ENCODE measurements at places on chromosomes 11 and 22.
A peak's percentile ranks its signal among the peaks of the same experiment; 100 is the strongest.

DNA sequence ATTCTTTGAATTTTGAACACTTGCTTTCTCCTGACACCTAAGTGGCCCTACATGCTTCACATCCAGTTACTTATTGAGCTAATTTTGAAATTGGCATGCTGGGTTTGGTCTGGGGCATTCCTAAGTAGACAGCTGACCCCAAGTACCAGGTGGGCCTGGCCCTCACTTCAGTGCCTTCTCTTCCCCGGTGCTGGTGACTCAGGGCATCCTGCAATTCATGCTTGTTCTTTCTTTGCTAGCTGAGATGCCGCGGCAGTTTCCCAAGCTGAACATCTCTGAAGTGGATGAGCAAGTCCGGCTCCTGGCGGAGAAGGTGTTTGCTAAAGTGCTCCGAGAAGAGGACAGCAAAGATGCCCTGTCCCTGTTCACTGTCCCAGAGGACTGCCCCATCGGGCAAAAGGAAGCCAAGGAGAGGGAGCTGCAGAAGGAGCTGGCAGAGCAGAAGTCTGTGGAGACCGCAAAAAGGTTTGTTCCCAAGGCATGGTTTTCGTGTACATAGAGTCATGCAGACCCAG is 6.3 kb downstream of the AMPD3 start:
- DNase-seq = no peak

GRCh38 chr11:65992056-65992455 is 9.9 kb downstream of the EIF1AD start:
- no peak for DNase-seq

- no peak for DNase-seq
These were observed 44.7 kb upstream of the SHISAL1 start for GRCh38 chr22:44357296-44357965.

DNA sequence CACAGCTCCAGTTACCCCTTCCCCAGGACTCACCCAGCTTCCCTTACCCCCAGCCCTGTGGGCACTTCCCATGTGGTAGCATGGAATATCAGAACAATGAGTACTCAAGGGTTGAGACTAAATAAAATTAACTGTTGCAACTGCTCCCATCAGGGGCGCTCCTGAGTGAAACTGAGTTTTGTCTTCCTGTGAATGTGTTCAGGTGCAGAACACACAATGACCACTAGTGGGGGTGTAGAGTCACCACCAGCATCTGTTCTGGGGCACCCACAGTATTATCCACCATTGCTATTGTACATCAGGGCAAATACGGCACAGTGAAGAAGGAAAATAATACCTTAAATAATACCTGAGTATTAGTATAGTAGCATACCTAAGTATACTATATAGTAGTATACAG is 689.7 kb downstream of the TBC1D22A start:
- DNase-seq = no peak

DNA sequence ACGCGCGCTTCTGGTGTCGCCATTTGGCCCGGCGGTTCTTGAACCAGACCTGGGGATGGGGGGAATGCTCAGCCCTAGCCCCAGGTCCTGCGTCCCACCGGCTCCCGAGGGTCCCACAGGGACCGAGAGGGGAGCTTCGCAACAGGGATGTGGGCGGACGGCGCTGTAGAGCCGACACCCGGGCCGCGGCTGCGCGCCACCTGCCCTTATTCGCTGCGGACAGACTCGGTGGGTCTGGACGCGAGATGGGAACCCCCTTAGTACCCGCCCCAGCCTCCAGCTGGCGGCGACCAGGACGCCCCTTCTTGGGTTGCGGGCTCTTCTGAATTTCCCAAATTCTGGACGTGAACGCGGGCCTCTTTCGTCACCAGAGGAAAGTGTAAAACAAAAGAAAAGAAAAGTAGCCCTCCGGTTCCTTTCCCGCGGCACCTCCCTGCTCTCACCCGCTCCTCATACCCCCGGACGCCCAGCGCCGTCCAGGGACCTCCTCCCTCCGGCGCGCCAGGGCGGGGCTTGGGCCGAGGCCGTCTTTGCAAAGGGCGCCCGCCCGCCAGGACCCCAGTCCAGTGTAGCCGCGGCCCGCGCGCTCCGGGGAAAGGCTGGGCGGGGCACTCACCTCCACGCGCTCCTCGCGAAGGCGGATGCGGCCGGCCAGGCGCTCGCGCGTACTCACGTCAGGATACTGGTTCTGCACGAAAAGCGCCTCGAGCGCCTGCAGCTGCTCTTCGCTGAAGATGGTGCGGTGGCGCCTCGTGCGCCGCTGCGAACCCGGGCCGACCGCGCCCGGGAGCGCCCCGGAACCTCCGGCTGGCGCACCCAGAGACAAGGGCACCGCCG is 827 bp downstream of the GSC2 start:
- DNase-seq = peak; percentile 50

Data from right kidney (tissue), 9 donors.